T-helper 2 cell (primary cell): ENCODE measurements at places on chromosomes 16 and 17.

- DNase-seq = no peak
These were observed 12.8 kb downstream of the ADORA2B start for GRCh38 chr17:15957608-15958307.

- DNase-seq = no peak
These were observed 531.4 kb downstream of the MAF start for GRCh38 chr16:79069121-79069520.

DNA sequence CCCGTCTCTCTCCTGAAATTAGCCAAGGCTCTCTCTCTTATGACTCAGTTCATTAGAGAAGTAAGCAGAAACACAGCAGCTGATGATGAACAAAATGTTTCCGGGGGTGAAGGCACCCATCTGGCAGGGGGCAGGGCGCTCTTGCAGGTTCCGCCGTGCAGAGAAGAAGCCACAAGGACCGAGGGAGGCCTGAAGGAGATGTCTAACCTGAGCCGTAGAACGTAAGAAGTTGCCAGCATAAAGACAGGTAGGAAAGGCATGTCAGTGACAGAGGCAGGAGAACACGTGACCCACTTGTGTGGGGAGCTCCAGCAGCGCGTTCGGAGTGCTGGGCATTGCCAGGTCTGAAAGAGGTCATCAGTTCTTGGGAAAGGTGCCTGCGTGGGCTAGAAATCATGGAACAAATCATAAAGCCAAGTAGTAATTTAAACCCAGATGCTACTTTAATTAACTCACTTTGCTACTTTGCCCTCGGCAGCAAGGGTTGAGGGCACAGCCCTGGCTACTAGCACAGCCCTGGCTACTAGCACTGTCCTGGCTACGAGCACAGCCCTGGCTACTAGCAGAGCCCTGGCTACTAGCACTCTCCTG, 198.6 kb downstream of the RPTOR start:
- DNase-seq = no peak

DNA sequence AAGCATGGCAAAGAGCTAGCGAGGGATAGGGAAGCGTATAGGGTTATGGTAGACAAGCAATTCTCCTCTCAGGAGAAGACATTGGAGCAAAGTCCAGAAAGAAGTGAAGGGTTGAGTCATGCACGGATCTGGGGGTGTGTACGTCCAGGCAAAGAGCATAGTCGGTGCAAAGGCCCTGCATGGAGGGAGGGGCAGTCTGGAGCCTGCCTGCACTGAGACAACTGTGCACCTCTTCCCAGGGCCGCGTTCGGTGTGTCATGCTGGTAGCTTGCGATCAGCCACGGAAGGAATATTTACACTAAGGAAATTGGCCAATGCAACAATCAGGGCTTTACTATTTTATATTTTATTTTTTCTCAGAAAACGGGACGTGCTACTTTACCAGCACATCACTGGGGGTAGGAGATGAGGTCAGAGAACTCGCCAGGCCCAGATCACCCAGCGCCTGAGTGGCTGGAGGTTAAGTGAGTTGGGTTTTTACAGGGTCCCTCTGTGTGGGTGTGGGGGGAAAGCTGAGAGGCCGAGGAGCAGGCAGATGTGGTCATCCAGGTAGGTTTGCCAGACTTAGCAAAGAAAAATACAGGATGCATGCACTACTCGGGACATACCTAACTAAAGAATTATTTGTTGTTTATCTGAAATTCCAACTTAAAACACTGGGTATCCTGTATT, 6.7 kb upstream of the B9D1 start:
- no peak for DNase-seq
